Activated CD4-positive, alpha-beta T cell treated with anti-CD3 and anti-CD28 coated beads, Interleukin-2, amount 50 U/mL, for 24 hours (primary cell): ENCODE measurements at places on chromosomes 5 and 9.

DNA sequence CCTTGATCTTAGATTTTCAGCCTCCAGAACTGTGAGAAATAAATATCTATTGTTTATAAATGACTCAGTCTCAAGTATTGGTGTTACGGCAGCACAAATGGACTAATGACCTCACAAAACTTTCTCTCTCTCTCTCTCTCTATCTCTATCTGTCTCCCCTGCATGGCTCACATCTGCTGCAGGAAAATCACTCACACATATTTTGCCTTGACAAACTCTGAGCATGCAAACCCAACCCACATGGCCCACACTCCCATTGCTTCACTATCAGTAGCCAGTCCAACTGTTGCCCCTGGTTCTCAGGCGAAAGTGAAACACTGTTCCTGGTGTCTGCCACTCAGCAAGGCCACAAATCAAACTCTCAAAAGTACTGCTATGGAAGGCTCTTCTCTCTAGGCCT is 66.4 kb upstream of the PIK3R1 start:
- DNase-seq, result no peak

DNA sequence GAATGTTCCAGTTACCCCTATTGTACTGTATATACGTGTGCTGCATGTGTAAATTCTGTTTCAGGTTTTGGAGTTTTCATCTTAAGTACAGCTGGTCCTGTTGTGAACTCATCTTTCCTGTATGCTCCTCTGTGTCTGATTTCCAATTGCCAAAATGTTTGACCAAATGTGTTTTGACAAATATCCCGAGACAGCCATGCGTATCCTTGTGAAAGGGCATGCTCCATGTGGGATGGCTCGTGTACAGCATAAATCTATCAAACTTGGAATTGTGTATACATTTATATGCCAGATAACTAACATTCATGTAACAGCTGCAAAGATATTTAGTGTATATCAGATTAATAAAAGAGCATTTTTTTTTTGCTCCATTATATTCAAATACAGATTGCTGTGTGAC is 69.5 kb upstream of the IQGAP2 start:
- no peak for DNase-seq

DNA sequence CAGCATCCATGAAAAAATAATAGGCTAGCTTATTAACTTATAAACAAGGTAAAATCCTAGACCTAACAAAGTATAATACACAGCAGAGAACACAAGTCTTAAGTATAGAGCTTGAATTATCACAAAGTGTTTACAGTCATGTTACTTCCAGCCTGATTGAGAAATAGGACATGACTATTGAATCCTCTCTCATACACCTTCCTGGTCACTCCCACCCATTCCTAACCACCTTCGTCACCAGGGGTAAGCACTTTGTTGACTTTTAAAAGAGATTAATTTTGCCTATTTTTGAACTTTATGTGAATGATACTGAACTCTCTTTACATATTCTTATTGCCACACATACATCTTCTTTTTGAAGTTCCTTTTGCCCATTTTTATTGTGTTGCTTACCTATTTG is 325.8 kb downstream of the PJA2 start:
- DNase-seq, result no peak

GRCh38 chr9:127763918-127764384 is 14.5 kb downstream of the SH2D3C start:
- no peak for DNase-seq

DNA sequence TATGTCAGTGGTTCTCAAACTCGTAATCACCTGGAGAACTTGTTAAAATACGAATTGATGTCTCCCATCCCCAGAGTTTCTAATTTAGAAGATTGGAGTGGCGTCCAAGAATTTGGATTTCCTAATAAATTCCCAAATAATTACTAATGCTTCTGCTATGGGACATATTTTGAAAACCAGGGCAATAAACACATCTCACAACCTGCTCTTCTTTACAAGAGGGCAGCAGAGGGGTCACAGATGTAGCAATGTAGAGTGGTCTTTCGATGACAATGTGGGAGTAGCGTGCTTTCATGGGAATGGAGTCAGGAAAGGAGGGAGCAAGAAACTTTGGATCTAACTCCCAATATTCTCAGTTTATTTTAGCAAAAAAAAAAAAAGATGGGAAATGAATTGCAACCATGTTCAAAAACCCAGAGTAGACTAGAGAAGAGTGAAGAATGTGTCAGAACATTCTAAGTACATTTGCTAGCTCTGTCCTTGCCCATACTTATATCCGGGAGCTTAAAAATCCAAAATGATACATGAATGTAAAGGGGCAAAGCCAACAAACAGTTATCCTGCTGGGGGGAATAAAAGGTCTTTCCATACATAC is 33.8 kb upstream of the ALDH1A1 start:
- no peak for DNase-seq

- DNase-seq, result no peak
Measured at GRCh38 chr5:122858451-122858850, 13.0 kb downstream of the SNX24 start.

- DNase-seq, result no peak
Measured at GRCh38 chr9:21852754-21853153, 50.3 kb downstream of the MTAP start.

DNA sequence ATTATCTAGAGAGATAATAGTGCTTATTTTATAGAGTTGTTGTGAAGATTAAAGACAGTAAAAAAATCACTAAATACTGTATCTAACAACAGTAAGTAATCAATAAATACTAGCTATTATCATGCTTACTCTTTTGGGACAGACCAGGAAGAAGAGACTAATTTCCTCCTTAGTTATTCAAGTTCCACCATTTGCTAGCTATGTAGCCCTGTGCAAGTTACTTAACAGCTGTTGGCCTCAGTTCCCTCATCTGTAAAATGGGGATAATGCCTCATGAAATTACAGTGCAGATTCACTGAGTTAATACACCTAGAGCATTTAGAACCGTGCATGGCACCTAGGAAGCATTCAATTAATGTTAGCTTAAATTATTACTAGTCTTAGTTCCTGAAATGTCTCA is 2.6 kb downstream of the RBM18 start:
- DNase-seq, result no peak

DNA sequence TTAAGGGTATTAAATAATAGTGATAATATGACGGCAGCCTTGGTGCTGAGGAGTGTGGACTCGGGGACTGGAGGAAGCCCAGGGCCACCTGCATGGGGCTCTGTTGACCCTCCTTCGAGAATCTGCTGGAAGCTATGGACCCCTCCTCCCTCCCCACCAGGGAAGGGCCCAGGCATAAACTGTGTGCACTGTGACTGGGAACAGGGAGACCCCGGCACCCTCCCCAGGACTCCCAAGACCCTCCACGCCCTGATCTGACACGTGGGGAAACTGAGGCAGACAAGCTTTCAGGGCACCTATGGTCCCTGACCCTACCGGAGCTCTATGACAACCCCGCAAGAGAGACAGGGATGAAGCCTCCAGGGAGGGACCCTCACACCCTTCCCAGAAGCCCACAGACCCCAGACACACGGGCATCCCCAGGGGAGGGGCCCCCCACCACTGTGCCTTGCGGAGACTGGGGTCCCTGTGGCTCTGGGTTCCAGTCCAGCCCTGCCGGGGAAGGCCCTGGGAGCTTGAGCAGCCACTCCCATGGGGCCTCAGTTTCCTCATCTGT is 6.5 kb upstream of the EGFL7 start:
- no peak for DNase-seq

- DNase-seq, result no peak
Measured at GRCh38 chr9:8571643-8572042, 772.1 kb upstream of the DMAC1 start.

DNA sequence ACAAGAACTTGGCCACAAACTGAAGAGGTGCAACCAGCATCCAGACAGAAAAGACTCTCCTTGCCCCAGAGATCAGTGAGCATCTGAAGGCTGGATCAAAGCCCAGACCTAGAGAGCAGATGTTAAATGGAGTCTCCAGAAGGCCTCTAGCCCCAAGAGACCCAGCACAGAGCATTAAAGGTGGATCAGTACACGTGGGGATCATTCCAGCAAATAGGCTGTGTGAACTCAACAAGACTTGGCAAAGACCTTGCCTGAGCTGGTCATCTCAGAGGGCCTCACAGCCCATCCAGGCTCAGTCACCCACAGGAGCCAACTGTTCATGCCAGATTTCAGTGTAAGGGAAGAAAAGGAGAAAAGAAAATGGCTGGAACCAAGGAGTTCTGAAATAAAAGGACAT is 214.0 kb downstream of the ENC1 start:
- DNase-seq, result no peak

- DNase-seq, result no peak
Measured at GRCh38 chr9:34575862-34576596, 13.5 kb downstream of the CNTFR start.

GRCh38 chr5:123478546-123478945 is 33.4 kb upstream of the CSNK1G3 start:
- no peak for DNase-seq

- DNase-seq, result no peak
Measured at GRCh38 chr5:69498384-69498783, 5.8 kb downstream of the OCLN start.

GRCh38 chr9:100730086-100730485 is 152.2 kb downstream of the CAVIN4 start:
- no peak for DNase-seq

DNA sequence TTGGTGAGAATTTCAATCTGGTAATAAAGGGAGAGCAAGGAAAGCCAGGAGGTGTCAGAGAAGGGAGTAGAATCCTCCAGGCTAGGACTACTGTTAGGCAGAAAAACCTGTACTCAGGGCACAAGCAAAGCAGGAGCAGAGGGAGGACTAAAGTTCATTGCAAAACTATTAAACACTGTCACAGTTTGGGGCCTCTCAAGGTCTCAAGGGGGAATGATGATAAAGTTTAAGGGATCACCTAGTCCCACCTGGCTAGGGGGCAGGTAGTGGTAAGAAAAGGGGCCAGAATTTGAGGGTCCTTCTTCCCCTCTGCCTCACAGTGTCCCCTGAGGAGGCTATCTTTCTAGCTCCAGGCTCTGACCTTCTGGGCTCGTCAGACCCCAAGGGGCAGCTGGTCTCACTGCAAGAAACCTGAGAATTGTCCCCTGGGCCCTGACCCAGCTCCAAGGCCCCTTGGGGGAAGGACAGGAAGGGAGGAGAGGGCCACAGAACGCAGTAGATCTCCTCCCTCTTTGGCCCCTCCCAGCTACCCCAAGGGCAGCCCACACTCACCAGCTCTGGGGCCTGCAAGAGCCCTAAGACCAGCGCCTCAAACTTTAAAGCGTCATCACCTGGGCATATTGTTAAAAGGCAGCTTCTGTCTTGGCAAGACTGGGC is 974 bp downstream of the CCDC69 start:
- DNase-seq, result no peak

- no peak for DNase-seq
Measured at GRCh38 chr9:89021154-89021803, 30.0 kb downstream of the S1PR3 start.

DNA sequence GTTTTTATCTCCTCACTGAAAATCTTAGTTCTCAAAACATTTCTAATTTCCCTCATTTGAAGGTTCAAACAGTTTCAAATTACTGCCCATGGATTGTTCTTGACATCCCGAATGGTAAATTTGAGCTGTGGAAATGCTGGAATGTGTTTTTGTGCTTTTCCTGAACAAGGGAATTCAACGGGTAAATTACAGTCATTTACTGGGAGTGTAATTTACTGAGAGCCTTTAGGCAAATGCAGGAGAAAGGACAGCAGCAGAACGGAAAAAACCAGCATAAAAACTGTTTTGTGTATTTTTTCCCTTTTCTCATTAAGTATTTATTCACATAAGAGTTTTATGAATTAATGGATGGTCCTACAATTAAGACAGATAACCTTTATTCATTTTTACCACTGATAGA is 139.2 kb downstream of the PBX3 start:
- DNase-seq, result no peak

DNA sequence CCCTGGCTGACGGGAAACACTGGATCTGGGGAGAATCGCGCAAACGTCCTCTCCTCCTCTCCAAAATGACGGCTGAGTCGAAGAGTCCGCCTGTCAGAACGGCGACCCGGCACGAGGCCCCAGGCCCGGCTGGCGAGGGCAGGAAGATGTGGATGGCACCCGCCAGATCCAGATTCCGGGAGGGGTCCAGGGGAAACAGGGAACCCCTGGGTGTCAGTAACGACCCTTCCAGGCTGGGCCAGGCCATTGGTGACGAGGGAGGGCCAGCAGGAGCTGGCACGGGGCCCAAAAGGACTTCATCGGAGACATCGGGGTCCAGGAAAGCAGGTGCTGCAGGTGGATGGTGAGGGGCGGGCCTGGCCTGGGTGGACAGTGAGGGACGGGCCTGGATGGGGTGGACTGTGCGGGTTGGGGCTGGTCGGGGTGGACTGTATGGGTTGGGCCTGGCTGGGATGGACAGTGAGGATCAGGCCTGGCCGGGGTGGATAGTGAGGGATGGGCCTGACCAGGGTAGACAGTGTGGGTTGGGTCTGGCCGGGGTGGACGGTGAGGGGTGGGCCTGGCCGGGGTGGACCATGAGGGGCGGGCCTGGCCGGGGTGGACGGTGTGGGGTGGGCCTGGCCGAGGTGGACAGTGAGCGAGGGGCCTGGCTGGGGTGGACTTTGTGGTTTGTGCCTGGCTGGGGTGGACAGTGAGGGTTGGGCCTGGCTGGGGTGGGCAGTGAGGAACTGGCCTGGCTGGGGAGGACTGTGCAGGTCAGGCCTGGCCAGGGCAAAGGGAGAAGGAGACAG is 14.0 kb downstream of the SLC6A3 start:
- DNase-seq, result no peak

DNA sequence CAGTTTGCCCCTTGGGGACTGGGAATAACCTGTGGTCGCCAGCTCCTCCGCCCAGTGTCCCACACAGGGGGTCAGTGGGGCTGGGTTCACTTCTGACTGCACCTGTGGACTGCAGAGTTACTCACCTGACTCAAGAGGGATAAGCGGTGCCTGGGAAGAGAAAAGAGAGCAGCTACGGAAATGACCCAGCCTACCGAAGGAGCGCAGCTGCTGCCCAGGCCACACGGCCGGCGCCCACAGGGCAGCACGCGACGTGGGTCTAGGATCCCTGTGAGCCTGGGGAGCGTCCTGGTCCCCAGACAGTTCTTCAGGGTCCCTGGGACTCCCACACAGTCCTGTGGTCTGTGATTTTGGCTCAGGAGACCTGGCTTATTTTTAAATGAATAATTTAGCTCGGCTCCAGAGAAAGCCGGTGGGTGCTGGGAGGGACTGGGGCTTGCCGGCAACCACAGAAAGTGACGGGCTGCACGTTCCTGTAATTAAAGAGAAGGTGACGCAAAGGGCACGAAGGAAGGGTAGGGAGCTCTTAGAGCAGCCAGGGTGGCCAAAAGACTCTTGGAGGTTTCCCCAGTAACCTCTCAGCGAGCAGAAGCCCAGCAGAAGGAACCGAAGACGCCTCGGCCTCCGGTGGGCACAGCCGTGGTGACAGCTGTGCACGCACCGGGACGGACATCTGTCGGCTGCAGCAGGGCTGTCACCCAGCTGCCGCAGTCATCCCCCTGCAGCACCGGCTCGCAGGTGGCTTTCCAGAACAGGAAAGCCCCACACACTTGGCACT is 97.5 kb upstream of the FCN2 start:
- DNase-seq, result no peak

DNA sequence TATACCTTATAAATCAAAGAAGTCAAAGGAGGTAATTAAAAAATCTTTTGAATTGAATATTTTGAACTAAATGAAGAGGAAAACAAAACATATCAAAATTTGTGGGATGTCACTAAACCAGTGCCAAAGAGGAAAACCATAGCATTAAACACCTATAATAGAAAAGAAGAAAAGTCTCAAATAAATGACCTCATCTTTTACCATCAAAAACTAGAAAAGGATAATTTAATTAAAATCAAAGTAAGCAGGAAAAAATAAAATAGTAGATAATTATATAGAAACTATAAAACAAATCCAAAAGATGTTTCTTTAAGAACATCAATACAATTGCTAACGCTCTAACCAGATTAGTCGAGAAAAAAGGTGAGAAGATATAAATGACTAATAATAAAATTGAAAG is 47.8 kb downstream of the LPAR1 start:
- DNase-seq, result no peak
